ENCODE measurements at places on chromosomes 1 and 21.

DNA sequence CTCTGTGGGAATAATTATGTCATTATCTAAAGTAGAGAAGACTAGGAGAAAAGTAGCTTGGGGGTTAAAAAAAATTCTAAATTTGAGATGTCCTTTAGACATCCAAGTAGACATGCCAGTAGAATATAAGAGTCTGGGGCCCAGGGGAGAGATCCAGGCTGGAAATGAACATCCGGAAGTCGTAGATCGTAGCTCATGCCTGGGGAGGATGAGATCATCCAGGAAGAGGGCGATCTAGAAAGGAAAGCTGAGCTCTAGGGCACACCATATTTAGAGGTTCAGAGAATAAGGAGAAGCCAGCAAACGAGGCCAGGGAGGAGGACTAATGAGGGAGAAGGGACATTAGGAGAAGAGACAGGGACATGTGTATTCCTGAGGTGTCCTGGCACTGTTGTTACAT lies 12.2 kb downstream of the NGF start:
- no peak for DNase-seq

GRCh38 chr1:235513495-235514366 lies 9.5 kb upstream of the B3GALNT2 start:
- peak; percentile 75 for DNase-seq

- DNase-seq: no peak
Observed at GRCh38 chr1:5601516-5601915, 390.7 kb downstream of the NPHP4 start.

- DNase-seq: peak; percentile 15
Observed at GRCh38 chr1:175192111-175192629, 406 bp downstream of the KIAA0040 start.

DNA sequence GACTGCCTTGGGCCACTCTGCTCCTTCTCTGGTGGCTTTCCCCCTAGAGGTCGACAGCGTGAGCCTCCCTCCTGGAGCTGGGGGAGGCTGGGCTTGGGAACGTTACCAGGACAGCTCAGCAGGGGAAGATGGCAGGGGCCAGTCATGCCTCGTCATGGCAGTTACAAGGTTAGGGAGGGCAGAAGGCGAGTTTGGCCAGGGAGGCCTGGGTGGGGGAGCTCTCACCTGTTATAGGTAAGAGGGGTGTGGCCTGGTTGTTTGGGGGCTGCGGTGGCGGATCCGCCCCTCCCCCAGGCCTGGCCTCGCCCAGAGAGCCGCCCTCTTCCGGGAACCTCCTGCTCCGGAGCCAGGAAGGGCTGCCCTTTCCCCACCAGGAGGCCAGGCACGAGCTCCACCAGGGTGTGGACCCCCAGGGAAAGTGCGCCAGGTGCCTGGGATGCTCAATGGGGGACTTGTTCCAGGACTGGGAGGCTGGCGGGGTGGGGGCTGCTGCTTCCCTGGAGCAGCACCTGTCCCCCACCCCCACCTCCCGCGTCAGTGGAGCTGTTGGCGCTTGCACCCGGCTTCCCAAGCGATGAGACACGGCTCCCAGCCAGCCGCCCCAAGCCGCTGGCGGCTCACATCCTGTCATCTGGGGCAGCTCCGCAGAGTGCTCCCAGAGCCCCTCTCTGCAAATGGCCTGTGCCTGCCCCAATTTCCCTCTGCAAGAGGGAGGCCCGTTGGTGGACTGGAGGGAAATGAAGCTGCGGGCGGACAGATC lies 23.6 kb upstream of the PKP1 start:
- peak; percentile 52 for DNase-seq

DNA sequence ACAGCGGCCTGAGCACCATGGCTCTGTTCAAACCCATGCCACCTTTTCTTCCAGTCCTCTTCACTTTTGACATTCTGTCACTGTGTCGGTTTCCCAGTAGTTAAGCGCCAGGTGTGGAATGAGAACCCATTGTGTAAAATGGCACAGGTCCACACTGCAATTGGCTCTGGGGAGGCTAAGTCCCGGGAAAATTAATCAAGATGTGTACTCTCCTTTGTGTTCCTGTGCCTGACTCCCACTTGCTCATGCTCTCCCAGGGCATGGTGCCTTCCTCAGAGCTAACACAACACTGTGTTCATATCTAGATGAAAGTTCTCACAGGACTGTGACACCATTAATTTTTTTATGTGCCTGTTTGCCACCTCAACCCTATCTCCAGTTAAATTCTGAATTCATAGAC lies 59.0 kb upstream of the BTG3 start:
- DNase-seq: no peak

GRCh38 chr21:43339668-43340067 lies 87.3 kb downstream of the SIK1 start:
- DNase-seq: no peak

GRCh38 chr1:175209493-175209921 lies 16.9 kb upstream of the KIAA0040 start:
- DNase-seq: no peak

DNA sequence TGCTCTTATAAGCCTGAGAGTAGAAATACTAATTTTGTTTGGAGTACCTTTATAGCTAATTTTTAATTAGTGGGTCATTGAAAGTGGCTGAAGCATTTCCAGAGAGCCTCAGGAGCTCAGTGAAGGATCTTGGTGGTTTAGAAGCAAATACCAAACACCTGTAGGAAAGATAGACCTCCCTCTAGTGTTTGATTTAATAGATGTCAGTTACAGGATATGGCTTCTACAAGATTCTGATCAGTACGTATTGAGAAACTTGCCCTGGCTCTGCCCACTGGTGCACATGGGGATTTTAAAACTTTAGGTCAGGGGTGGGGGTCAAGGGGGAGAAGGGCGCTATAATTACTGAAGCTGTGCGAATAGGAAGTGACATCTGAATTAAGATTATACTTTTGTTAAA lies 122.2 kb downstream of the POU2F1 start:
- DNase-seq: no peak

- no peak for DNase-seq
Observed at GRCh38 chr1:4425892-4426291, 228.5 kb upstream of the AJAP1 start.

DNA sequence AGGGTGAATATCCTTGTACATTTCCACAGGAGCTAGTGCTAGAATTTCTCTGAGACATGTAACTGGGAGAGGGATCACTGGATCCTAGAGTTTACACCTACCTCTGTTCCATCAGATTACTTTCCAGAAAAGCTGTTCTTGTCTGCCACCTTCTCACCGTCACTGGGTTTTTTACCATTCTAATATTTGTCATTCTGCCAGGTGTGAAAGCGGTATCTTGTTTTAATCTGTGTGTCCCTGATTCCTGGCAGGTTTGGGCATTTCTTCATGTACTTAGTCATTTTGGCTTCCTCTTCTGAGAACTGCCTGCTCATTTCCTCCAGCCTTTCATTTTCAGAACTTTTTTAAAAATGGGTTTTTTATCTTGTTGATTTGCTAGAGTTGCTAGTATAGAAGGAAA lies 5.1 kb downstream of the PMF1 start:
- DNase-seq: no peak

GRCh38 chr1:200960948-200961340 lies 62.6 kb downstream of the KIF21B start:
- DNase-seq: no peak

DNA sequence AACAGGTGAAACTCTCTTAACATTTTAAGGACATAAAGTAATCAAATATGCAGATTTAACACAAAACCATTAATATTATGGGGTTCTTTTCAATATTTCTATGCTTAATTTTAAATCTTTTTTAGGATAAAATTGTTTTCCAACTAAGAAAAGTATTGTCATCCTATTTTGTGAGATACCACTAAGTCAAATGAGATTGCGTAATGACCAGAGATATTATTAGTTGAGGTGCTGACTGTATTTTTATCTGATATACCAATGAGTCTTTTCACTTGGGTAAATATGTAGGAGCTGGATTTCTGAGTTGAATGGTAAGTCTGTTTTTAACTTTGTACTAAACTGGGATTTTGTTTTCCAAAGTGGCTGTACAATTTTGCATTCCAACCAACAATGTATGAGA lies 25.4 kb downstream of the LEPR start:
- DNase-seq: no peak

DNA sequence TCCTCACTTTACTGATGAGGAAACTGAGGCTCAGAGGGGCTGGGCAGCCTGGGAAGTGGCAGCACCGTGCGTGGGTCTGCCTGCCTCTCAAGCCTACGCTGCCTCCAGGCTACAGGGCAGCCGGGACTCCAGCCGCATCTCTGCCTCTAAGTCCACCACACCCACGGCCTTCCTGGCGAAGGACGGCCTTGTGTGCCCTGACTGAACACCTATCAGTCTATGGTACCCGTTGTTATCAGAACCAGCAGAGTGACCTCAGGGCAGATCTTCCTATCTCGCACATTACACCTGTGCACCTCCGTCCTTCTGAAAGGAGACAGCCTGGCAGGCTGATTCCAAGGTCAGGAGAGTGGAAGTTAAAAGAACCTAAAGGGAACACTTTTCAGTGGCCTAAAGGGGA lies 35.7 kb upstream of the SLC30A1 start:
- DNase-seq: no peak

DNA sequence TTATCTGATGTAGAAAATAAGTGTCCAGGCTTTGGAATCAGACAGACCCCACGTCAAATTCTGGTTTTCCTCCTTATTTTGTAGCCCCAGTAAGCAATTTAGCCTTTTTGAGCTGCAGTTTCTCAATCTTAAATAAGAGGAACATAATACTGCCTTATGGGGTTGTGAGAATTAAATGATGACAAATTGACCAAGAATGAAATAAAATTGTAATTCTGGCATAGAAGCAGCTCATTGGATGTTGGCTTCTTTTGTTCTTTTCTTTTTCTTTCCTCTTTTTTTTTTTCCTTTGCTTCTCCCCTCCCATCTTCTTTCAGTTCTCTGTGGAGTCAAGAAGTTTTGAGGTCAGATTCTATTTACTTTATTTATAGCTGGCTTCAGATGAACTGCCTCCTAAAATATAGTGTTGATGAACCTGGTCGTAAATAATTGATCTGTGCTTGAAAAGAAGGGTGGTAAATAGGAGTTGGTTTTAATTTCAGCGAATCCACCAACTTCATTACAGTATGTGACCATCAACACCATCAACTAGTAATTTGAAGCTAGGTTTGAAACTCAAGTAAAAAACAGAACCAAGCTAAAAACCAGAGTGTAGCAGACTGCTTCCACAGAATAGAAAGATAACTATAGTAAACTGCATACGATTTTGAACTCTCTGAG lies 81.1 kb downstream of the CACHD1 start:
- no peak for DNase-seq

- no peak for DNase-seq
Observed at GRCh38 chr1:244836135-244836521, 670 bp downstream of the COX20 start.

GRCh38 chr1:21764615-21765423 lies 18.1 kb downstream of the USP48 start:
- DNase-seq: peak; percentile 23

- DNase-seq: no peak
Observed at GRCh38 chr1:151167116-151167515, 1.2 kb downstream of the SCNM1 start.

DNA sequence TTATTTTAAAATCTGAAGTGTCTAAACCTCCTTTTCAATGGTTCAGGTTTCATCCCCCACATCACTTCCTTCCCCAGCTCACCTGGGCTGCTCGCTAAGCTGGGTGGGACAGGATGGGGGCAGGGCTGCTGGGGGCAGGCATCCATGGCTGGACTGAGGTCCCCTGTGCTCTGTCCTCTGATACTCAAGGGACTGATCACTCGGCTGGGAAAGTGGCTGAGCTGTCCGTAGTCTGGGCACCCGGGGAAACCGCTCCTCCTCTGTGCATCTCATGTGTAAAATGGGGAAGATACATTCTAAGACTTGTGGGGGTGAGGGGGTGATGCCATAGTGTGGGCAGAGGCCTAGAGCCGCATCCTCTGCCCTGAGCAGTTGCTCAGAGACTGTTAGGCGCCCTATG lies 411.2 kb downstream of the MATN1 start:
- DNase-seq: no peak

GRCh38 chr1:116580446-116581322 lies 9.9 kb upstream of the CD58 start:
- DNase-seq: no peak

- no peak for DNase-seq
Observed at GRCh38 chr1:16207318-16208269, 4.9 kb downstream of the ARHGEF19 start.

DNA sequence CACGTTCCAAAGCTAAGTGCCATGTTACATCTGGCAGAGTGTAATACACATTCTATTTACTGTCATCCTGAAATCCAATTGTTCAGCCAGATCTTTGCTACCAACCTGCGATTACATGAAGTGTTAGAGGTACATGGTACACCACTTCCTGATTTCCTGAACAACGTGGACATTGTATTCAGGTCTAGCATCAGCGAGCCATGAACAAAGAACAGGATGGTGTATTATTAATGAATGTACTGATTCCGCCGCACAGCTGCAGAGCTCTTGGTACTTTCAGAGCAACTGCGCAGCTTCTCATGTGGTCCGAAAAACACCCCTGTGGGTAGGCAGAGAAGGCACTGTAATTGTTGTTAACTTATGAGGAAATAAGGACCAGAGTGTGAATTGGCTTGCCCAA lies 511.4 kb downstream of the AJAP1 start:
- DNase-seq: no peak

DNA sequence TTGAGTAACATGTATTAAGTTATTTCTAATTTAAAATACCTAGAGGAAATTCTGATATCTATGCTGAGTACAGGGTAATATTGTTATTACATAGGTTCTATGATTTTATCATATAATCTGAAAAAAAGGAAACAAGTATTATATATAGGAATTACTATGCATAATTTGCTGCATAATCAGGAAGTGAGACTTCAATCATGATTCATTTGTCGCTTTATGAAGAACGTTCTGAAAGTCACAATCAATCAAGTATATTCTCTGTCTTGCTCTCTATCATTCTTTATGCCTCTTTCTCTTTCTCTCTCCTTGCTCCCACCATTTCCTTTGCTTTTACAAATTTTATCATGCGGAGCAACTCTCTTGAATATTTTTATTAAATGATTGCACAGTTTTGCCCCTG lies 1130.3 kb downstream of the PLA2G4A start:
- DNase-seq: no peak

- DNase-seq: no peak
Observed at GRCh38 chr1:119958223-119958622, 61.9 kb upstream of the ADAM30 start.

- DNase-seq: no peak
Observed at GRCh38 chr21:28746166-28746565, 246.5 kb downstream of the LTN1 start.

- no peak for DNase-seq
Observed at GRCh38 chr1:94986783-94987182, 59.9 kb upstream of the CNN3 start.

GRCh38 chr1:53066891-53067738 lies 5.1 kb downstream of the PODN start:
- no peak for DNase-seq

Measured in NCI-H2107 (cell line).